ENCODE measurements at places on chromosomes 7 and 10.

- DNase-seq = no peak
Measured at GRCh38 chr7:47035522-47035921, 546.4 kb downstream of the TNS3 start.

DNA sequence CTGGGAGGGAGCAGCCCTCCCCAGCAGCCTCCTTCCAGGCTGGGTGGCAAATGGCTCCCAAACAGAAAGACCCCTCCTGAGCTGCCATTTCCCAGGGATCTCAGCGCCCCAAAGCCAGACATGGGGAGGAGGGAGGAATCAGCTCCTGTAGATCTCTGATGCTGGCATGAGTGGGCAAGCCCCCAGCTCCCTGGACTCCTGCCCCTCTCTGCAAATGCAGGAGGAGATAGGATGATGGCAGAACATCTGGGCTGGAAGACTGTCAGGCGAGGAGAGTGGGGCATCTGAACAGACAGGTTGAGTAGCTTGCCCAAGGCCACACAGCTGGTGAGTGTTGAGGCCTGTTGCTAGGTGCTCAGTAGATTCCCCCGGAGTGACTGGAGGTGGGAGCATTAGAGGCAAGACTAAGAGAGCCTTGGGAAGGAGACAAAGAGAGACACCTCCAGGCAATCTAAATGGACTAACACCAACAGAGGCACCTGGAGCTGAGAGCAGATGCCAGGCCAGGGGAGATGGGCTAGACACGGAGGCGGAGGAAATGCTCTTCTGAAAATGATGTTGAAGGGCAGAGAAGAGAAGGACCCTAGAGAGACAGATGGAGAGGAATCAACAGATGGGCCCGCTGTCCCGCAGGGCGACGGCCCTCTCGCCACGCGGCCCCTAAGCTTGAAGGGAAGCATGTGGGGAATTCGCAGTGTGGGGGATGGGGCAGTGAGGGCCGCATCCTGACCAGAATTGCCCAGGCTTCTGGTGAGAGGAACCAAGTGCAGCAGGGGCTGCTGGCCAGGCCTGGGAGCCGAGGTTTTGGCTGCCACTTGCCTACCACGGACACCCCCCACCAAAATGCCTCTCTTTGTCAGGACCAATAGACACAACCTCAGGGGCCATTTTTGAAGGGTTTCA lies 84.8 kb upstream of the LRRC4 start:
- no peak for DNase-seq

GRCh38 chr10:86905429-86905828 lies 52.0 kb downstream of the MMRN2 start:
- DNase-seq = no peak

GRCh38 chr10:13152296-13152695 lies 9.1 kb upstream of the MCM10 start:
- no peak for DNase-seq

DNA sequence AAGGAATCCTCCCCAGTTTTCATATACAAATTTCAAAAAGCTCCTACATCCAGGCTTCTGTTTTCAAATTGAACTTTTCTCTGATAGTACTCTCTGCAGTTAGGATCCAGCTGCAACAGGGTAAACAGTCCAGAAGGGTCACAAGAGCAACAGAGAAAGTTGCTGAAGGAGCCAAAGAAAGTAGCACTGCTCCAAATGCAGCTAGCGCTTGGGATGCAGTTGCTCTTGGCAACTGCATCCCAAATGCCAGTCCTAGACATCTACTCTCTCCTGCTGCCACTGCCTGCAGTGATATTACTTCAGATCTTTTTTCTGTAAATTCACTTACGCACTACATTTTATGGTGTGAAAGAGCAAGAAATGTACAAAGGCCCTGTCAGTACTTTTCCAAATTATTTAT lies 14.6 kb downstream of the GPR37 start:
- DNase-seq = no peak

DNA sequence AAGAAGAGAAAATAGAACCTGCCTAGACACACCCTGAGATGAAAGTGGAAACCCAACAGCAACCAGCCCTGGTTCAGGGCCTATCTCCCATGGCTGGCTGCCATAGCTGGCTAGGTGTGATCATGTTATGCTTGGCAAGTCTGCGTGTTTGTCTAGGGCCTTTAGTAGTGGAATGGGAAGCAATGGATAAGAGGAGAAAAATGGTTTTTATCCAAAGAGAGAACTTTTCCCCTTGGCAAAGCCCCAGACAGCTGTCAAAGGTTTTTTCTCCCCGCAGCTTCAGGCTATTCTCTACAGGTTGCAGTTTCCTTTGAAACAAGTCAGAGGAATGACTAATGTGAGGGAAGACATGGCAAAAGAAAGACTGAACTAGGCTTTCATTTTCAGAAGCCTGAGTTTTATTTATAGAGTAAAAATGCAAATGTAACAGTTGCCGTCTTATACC lies 161.5 kb downstream of the SEMA3D start:
- no peak for DNase-seq

DNA sequence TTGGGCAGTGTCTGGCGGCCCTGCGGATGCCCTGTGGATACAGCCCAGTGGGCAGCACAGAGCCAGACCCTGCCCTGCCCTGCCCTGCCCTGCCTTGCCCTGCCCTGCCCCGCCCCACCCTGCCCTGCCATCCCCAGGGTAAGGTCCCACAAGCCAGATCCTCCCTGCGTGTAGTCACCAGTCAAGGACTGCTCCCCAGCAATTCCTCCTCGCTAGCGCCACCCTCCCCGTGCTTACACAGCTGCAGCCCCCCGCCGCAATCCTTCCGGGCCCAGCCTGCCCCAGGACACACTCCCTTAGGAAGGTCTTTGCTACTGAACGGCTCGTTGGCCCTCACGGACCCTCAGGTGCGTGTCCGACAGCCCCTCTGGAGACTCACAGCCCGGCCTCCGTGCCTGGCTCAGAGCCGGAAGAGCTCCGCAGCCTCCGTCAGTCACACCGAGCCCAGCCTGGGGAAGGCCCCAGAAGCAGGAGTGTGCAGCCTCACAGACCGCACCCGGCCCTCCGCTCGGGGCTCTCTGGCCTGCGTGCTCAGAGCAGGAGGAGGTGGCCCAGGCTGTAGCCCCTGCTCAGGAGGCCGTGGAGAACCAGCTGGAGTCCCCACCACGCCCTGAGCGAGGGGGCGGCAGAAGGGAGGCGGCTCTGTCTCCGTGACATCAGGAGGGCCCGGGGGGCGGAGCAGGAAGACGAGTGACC lies 68.3 kb downstream of the PWWP2B start:
- DNase-seq = no peak

DNA sequence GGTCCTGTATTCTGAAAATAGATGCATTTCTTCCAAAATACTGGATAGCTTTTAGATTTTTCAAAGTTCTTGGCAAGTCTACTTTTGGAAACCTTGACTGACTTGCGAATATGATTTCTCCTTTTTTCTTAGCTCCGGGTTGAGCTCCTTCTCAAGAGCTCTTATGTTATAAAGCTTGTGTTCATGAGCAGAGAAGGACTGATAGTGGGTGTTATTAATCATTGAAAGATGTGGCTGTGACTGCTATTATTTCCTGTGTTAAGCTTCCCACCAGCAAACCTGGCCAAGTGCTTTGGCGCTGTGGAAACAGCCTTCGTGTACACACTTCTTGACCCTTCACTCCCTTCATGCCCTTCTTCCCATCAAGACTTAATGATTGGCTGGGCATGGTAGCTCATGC lies 98.2 kb downstream of the KIAA1217 start:
- no peak for DNase-seq

DNA sequence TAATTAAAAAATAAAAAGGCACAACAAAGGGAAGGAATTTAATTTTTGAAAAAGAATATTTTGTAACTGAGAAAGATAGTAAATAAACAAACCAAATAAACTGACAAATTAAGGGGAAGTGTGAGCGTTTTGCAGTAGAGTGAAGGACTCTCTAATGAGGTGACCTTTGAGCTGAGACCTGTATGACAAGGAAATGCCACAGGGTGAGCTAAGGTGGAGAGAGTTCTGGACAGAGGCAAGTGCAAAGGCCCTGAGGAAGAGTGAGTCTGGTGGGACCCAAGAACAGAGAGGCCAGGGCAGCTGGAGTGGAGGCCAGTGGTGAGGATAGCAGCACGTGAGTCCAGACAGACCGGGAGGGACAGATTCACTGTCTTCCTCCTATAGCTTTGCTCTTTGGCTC lies 179.4 kb downstream of the CACNB2 start:
- DNase-seq = no peak

- no peak for DNase-seq
Measured at GRCh38 chr10:35493196-35494118, 111.7 kb upstream of the GJD4 start.

GRCh38 chr7:87567052-87567451 lies 33.6 kb downstream of the ABCB1 start:
- DNase-seq = no peak

DNA sequence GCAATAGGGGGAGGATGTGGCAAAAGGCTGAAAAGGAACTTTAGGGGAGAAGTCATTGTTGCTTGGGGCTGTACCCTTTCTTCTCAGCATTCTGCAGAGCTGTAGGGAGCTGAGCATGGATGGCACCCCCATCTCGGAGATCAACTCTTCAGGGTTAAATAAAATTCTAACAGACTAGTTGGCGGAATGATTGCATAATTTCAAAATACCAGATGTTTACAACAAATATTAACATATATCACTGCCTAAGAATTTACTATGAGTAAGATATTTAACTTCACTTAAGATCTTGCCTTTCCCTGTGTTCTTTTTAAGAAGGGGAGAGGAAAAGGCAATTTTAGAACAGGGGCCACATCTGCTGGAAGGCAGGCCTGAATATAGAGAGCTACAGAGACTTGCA lies 509 bp upstream of the OR2F1 start:
- DNase-seq = no peak

DNA sequence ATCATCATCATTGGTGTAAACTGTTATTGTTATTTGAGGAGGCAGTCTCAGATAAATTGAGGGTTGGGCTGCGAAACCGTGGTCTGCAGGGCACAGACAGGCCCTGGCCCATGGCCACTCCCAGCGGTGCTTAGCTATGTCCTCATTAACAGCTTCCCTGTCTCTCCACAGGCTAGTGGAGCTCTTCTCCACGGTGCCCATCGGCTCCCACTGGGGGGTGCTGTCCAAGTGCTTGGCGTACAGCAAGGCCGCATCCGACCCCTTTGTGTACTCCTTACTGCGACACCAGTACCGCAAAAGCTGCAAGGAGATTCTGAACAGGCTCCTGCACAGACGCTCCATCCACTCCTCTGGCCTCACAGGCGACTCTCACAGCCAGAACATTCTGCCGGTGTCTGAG lies 21.6 kb downstream of the GPR26 start:
- no peak for DNase-seq

DNA sequence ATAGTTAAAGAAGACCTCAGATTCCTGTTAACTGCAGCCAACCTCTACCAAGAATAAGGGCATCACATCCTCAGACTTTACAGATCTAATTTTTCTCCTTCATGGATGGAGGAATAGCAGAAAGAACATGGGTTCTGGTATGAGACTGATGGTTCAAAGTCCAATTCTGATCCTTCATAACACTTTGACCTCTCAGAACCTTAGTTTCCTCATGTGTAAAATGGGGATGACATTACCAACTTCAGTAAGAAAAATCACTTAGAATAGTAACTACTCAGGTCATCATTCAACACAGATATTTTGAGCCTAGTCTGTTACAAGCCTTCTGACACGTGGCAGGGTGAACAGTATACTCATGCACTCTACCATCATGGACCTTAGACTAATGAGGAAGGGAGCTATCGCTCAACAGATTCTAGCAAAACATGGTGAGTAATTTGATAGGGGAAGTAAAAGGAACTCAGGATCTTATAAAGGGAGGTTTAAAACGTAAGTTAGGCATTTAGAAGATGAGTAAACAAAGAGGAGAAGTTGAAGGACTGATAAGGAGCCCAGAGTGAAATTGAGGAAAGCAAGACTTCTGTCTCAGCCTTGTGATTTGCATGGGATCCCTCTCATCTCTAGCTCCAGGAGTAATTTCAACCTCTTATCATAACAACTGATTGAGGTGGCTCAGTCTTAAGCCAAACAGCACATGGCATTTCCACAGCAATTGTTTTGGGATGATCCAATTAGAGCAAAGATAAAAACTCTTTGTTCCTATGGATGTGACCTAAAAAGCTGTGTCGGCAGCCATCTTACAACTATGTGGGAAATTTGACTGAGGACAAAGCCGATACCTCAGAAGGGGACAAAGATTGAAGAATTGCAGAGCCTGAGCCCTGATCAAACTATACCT lies 69.2 kb upstream of the TCF7L2 start:
- no peak for DNase-seq

- no peak for DNase-seq
Measured at GRCh38 chr10:123348691-123349572, 194.7 kb downstream of the BUB3 start.

GRCh38 chr10:125823663-125824251 lies 411 bp downstream of the BCCIP start:
- DNase-seq = peak; percentile 13

DNA sequence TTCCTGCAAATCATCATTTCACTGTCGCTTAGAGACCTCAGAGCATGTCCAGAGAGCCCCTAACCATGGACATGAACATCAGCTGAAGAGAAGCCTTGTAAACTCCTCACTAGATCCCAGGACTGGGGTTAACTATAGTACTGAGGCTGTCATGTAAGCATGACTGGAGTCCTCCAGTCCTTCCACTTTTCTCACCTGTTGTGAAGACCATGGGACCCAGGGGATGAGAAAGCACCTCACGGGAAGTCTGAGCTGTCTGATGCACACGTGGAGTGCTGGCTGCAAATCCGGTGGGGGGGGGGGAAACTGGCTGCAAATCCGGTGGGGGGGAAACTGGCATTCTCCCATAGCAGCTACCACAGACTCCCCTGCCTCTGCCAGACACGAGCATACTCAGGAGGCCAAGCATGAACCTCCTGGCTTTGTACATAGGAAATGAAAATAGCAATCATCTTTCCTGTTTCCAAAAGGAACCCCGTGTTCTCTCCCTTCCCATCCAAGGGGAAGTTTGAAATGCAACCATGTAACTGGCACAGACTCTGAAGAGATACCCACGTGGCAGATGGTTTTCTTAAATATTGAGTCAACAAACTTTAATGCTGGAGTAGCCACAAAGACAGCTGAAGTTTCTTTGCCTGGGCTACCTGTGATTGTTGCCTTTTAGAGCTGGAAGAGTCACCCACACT lies 261.4 kb downstream of the ZMYND11 start:
- DNase-seq = no peak

DNA sequence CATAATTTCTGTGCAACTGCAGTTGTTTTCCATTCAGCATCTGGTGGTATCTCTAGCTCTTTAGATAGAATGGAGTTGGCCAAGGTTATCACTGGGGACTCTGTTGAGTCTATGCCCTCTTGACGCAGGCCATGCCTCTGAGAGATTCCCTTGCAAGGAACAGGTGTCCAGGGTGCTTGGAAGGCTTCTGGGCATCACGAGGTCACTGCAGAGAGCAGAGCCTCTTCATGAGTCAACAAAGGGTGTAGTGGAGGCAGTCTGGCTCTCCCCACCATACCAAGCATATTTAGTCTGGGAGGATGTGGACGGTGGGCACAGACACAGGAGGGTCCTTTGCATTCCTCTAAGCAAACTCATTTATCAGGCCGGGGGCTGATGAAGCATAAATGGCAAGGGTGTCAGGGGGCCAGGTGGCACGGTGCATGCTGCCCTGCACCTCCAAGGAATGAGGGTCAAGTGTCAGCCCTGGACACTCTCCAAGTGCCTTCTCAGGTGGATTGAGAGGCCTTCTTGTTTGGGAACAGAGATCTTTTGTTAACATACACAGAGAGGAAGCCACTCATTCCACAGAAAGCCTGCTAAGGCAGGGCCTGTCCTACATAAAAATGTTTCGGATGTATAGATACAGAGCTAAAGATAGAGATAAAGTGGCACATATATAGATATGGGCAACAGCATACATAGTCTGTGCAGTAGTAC lies 328.6 kb downstream of the INHBA start:
- no peak for DNase-seq
